ENCODE measurements at places on chromosomes 7 and 10. TPM values are rescaled to one million over a fixed set of nuclear protein-coding genes. Genes with fewer than 3 reads are reported as not detected.

DNA sequence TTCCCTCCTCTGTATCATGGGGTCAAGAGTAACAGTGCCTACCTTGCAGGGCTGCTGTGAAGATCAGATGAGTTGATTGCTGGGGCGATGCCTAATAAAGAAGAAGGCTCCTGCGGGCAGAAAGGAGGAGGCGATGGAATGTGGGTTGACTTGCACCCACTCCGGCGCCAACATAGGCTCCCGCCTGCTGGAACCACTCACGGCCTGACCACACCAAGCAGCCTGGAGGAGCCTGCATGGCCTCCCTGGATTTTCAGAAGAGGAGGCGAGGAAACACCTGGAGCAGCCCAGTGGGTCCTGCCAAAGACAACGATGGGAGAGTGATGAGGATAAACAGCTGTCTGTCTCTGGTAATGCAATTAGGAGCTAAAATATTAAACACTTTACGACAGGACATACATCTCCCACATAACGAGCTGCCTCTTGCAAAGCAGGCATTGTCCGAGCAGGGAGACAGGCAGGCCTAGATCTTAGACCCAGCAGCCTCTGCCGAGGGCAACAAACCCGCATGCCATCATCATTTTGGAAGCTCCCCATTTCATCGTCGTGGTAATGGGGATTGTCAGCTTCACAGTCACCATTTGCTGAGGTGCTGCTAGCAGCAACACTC, 302.9 kb upstream of the ZMIZ1 start:
- no peak for DNase-seq

GRCh38 chr10:88404133-88404532, 179.0 kb downstream of the RNLS start:
- no peak for DNase-seq

- no peak for DNase-seq
Measured at GRCh38 chr7:137943132-137943551, 58.7 kb downstream of the CREB3L2 start.

The FOXP2 gene
- total RNA-seq, result not detected

The SMO gene
- 0.70 TPM for total RNA-seq

All from HFFc6 (cell line).